OCI-LY7 (cell line): ENCODE measurements at places on chromosomes 1 and 21. TPM values are rescaled to one million over a fixed set of nuclear protein-coding genes. Genes with fewer than 3 reads are reported as not detected.

SELP gene
- not detected in 2 replicates for total RNA-seq

RNF207 gene
- total RNA-seq: not detected in 2 replicates

FBXO28 gene
- 17.4 and 20.1 TPM in 2 replicates for total RNA-seq

IFI44L gene
- total RNA-seq: not detected in 2 replicates

NFIA gene
- 16.4 and 18.8 TPM in 2 replicates for total RNA-seq

RAD54L gene
- 78.5 and 84.6 TPM in 2 replicates for total RNA-seq

C1orf226 gene
- total RNA-seq: not detected in 2 replicates

SCAMP3 gene
- total RNA-seq: 66.0 and 74.7 TPM in 2 replicates

APCS gene
- total RNA-seq: not detected in 2 replicates

GJA8 gene
- total RNA-seq: not detected in 2 replicates

CD84 gene
- 22.2 and 28.8 TPM in 2 replicates for total RNA-seq

BRINP3 gene
- not detected in 2 replicates for total RNA-seq

KLHL12 gene
- 46.2 and 46.5 TPM in 2 replicates for total RNA-seq

ZNF683 gene
- not detected in 2 replicates for total RNA-seq

CYP4A22 gene
- not detected in 2 replicates for total RNA-seq

CD164L2 gene
- total RNA-seq: not detected in 2 replicates

MANEAL gene
- 18.2 and 20.0 TPM in 2 replicates for total RNA-seq

IQGAP3 gene
- total RNA-seq: 28.7 and 37.1 TPM in 2 replicates

S100A14 gene
- total RNA-seq: not detected in 2 replicates

BSND gene
- total RNA-seq: not detected in 2 replicates

ASTN1 gene
- total RNA-seq: not detected in 2 replicates

IGSF3 gene
- not detected in 2 replicates for total RNA-seq

SRSF4 gene
- 122 and 130 TPM in 2 replicates for total RNA-seq

CASZ1 gene
- 3.9 and 4.9 TPM in 2 replicates for total RNA-seq

CD101 gene
- not detected in 2 replicates for total RNA-seq

DR1 gene
- total RNA-seq: 90.4 and 102 TPM in 2 replicates

TNFRSF14 gene
- total RNA-seq: 15.7 and 18.9 TPM in 2 replicates

PUM1 gene
- 97.5 and 112 TPM in 2 replicates for total RNA-seq

PLEKHG5 gene
- 1.7 and 2.4 TPM in 2 replicates for total RNA-seq

EPS8L3 gene
- total RNA-seq: not detected in 2 replicates

KLHDC8A gene
- total RNA-seq: not detected in 2 replicates

GBP7 gene
- total RNA-seq: not detected in 2 replicates

CELSR2 gene
- total RNA-seq: 12.5 and 13.0 TPM in 2 replicates

PADI4 gene
- total RNA-seq: 0.19 TPM in 1 of 2 replicates, not detected in the other

SPRR3 gene
- total RNA-seq: not detected in 2 replicates

C1orf141 gene
- total RNA-seq: not detected in 2 replicates

LMX1A gene
- not detected in 2 replicates for total RNA-seq

DNALI1 gene
- not detected in 2 replicates for total RNA-seq

NDC1 gene
- total RNA-seq: 61.8 and 71.5 TPM in 2 replicates

DNAJC16 gene
- 15.0 and 16.8 TPM in 2 replicates for total RNA-seq

CENPF gene
- total RNA-seq: 173 and 195 TPM in 2 replicates

C1orf185 gene
- not detected in 2 replicates for total RNA-seq
